ENCODE measurements at places on chromosomes 2 and 18.

- DNase-seq, result no peak
These were observed 13.1 kb downstream of the TET3 start for GRCh38 chr2:73997813-73998212.

GRCh38 chr18:29034113-29034856, 857.4 kb upstream of the CDH2 start:
- DNase-seq, result no peak

GRCh38 chr2:140863713-140864112, 1267.1 kb downstream of the LRP1B start:
- no peak for DNase-seq

- peak; percentile 10 for DNase-seq
These were observed 113.1 kb downstream of the GATA6 start for GRCh38 chr18:22282311-22283115.

GRCh38 chr2:174183076-174183475, 65.3 kb downstream of the OLA1 start:
- no peak for DNase-seq

GRCh38 chr18:8685141-8685913, 20.0 kb upstream of the MTCL1 start:
- DNase-seq, result no peak

GRCh38 chr2:195572895-195573683, 83.9 kb upstream of the SLC39A10 start:
- DNase-seq, result no peak

All from activated T-cell treated with anti-CD3 and anti-CD28 coated beads, Interleukin-2, amount 50 U/mL, for 72 hours (primary cell).